ENCODE measurements at places on chromosomes 3 and 15. TPM values are rescaled to one million over a fixed set of nuclear protein-coding genes. Genes with fewer than 3 reads are reported as not detected.

DNAJB11 gene
- 56.3 TPM for total RNA-seq

SKOR1 gene
- 0.06 TPM for total RNA-seq

PAK6 gene
- 0.09 TPM for total RNA-seq

MED12L gene
- total RNA-seq: 1.2 TPM

BLM gene
- 12.6 TPM for total RNA-seq

TMIE gene
- total RNA-seq: 0.11 TPM

AADACL2 gene
- total RNA-seq: not detected

CFAP91 gene
- 0.29 TPM for total RNA-seq

MUC20 gene
- 0.62 TPM for total RNA-seq

BCL6 gene
- 6.4 TPM for total RNA-seq

CCDC12 gene
- total RNA-seq: 59.8 TPM

TMEM207 gene
- total RNA-seq: not detected

NPAP1 gene
- total RNA-seq: not detected

GALK2 gene
- 17.3 TPM for total RNA-seq

IMPG2 gene
- total RNA-seq: 0.04 TPM

TWF2 gene
- total RNA-seq: 69.4 TPM

UACA gene
- 33.8 TPM for total RNA-seq

ABHD14A gene
- 13.5 TPM for total RNA-seq

CCDC51 gene
- total RNA-seq: 20.8 TPM

WDR72 gene
- total RNA-seq: 6.1 TPM

FSTL1 gene
- 76.2 TPM for total RNA-seq

RHOV gene
- 5.1 TPM for total RNA-seq

CNTN6 gene
- not detected for total RNA-seq

PLAAT1 gene
- total RNA-seq: not detected

LRRC49 gene
- total RNA-seq: 8.3 TPM

ZNF385D gene
- total RNA-seq: not detected

SAMMSON gene
- not detected for total RNA-seq

PLA2G4E gene
- total RNA-seq: not detected

FOXB1 gene
- total RNA-seq: not detected
